ENCODE measurements at places on chromosomes 13 and 19. TPM values are rescaled to one million over a fixed set of nuclear protein-coding genes. Genes with fewer than 3 reads are reported as not detected.

- H3K27me3 ChIP-seq: peaks cover 11% of the 10 kb centered on the region
- H3K36me3 ChIP-seq: peaks cover 9% of the 10 kb centered on the region
- peak overlapping the region; percentile 83 for H3K4me3 ChIP-seq
- no peak for DNase-seq
- no peaks in the 10 kb centered on the region for H3K4me1 ChIP-seq
Observed at GRCh38 chr19:461721-462551, 1.1 kb upstream of the SHC2 start.

DNA sequence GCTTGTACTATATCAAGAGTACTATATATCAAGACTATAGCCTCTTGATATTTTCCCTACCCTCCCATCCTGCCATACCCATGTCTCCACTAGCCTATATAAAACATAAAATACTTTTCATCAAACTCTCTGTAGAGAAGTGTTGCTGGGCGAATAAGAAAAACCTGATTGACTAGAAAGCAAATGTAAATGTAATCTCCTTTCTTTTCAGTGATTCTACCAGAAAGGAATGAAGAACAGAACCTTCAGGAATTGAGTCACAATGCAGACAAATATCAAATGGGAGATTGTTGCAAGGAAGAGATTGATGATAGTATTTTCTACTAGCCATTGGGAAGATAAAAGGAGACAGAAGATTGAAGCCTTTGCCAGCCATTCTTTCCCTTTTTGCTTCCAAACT lies 89.2 kb downstream of the KCNRG start:
- H3K4me3 ChIP-seq: no peak overlapping the region
- H3K27me3 ChIP-seq: no peaks in the 10 kb centered on the region
- no peak for DNase-seq
- no peak overlapping the region for H3K27ac ChIP-seq
- no peaks in the 10 kb centered on the region for H3K36me3 ChIP-seq
- H3K4me1 ChIP-seq: no peaks in the 10 kb centered on the region

GRCh38 chr19:46890423-46891170 lies 29.8 kb downstream of the ARHGAP35 start:
- H3K36me3 ChIP-seq: no peaks in the 10 kb centered on the region
- peaks cover 2% of the 10 kb centered on the region for H3K27me3 ChIP-seq
- no peak for DNase-seq
- no peak overlapping the region for H3K4me3 ChIP-seq

DNA sequence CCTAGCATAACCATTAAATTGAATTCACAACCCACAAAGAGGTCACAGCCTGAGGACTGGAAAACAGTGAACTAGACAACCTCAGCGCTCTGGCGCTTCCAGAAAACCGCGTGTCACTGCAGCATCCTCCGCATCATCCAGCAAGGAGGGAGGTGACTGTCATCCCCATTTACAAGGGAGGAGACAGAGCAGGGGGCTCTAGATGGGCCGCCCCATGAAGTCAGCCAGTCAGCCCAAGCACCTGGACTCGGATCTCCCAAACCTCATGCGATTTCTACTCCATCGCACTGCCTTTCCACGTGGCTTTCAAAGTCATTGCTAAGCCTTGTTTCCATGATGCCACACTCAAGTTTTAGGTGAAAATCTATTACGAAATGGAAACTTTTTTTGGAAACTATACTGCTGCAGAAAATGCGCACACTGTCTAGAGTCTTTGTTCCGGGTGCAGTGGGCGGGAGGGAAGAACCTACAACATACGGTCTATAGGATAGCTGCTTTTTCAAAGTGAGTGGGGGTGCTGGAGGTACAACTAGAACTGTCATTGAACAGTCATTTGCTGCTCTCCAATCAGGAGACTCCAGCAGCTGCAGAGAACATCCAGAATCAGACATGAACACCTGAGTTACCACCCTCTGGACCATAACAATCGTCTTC lies 2.8 kb downstream of the AP3D1 start:
- peaks cover 16% of the 10 kb centered on the region for H3K4me1 ChIP-seq
- no peak overlapping the region for H3K27ac ChIP-seq
- no peak overlapping the region for H3K4me3 ChIP-seq
- peaks cover 3% of the 10 kb centered on the region for H3K36me3 ChIP-seq
- DNase-seq: no peak

DNA sequence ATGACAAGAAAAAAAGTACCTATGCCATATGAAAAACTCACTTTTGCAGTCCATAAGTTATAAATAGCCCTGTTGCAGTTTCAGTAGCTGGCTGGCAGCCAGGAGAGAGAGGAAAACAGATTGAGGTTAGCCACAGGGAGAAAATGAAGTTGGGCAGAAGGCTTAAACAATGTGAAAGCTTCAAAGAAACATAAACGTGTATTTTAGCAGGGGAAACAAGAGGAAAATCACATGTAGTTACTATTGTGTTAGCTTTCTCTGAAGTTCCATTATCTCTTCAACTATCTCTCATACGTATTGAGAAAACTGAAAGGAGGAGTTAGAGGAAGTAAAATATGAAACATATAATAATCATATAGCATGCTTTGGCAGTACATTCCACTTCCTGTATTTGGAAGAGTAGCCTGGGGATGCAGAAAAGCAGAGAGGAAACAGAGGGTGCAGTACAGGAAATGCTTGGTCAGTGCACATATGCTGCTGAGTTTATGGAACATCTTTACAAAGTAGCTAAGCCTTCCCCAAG lies 1551.1 kb downstream of the EFNB2 start:
- H3K27me3 ChIP-seq: no peaks in the 10 kb centered on the region
- no peaks in the 10 kb centered on the region for H3K36me3 ChIP-seq
- no peak overlapping the region for H3K4me3 ChIP-seq

GRCh38 chr19:16386619-16387240 lies 62.1 kb downstream of the KLF2 start:
- peaks cover 5% of the 10 kb centered on the region for H3K27me3 ChIP-seq
- H3K27ac ChIP-seq: peak overlapping the region; percentile 71
- peaks cover 43% of the 10 kb centered on the region for H3K36me3 ChIP-seq
- no peak overlapping the region for H3K4me3 ChIP-seq

DNA sequence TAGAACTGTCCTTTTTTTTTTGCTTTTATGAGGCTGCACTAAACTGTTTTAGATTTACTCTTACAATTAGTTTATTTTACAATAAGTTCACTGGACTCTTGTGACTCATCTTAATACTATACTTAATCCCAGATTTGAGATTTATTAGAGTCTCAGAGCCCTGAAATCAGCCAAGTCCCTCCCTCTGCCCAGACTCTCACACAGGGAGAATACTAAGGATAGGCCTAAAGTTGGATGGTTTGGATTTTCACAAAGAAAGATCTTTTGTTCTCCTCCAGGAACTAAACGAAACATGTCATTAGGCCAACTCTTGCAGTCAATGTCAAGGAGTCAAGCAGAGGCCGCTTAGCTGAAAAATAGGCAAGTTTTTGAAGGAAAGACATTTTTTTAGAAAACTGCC lies 42.7 kb upstream of the MIR17HG start:
- H3K27me3 ChIP-seq: no peaks in the 10 kb centered on the region
- H3K4me1 ChIP-seq: no peaks in the 10 kb centered on the region
- H3K36me3 ChIP-seq: no peaks in the 10 kb centered on the region
- H3K4me3 ChIP-seq: no peak overlapping the region
- no peak for DNase-seq

DNA sequence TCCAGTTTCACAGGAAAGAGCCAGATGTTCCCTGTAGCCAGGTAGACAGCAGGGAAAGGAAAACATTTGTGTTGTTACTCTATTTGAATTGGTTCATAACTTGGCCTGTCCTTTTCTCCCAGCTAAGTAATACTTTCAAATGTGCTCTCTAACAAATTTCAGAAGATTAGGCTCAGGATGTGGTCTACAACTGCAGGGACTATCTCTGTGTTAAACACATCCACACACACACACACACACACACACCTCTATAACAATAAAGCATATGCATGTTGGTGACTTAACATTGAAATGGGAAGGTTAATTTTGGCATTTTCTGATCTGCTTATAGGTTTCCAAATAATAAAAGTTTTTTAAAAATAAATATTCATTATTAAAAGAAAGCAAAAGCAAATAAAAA lies 316.0 kb upstream of the ARGLU1 start:
- no peaks in the 10 kb centered on the region for H3K36me3 ChIP-seq
- H3K27ac ChIP-seq: no peak overlapping the region
- peaks cover 14% of the 10 kb centered on the region for H3K4me1 ChIP-seq
- peaks cover 2% of the 10 kb centered on the region for H3K27me3 ChIP-seq
- DNase-seq: no peak

The ZNF749 gene
- 20.3 TPM for total RNA-seq

GRCh38 chr19:45474606-45475521 lies 7.1 kb downstream of the FOSB start:
- peak overlapping the region; percentile 44 for H3K27ac ChIP-seq
- H3K27me3 ChIP-seq: peaks cover 56% of the 10 kb centered on the region
- peak overlapping the region; percentile 48 for H3K4me3 ChIP-seq
- peaks cover 38% of the 10 kb centered on the region for H3K4me1 ChIP-seq
- peaks cover 17% of the 10 kb centered on the region for H3K36me3 ChIP-seq
- DNase-seq: no peak

DNA sequence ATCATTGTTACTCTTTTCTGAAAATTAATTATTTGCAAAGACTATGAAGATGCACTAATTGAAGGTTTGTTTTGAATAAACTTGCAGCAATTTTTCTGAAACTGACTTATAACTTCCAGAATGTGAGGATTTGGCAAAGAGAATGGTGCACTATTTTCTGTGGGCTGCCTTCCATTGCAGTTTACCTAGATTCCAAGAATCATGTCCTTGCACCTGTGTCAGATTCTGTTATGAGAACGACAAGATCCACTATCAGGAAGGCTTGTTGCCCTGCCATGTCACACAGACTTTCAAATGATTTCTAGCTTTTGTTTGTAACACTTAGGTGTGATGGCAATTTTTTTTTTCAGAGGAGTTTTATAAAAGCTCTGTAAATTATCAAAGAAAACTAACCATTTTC lies 5.6 kb upstream of the SLAIN1 start:
- H3K36me3 ChIP-seq: no peaks in the 10 kb centered on the region
- H3K4me3 ChIP-seq: no peak overlapping the region
- no peaks in the 10 kb centered on the region for H3K4me1 ChIP-seq

DNA sequence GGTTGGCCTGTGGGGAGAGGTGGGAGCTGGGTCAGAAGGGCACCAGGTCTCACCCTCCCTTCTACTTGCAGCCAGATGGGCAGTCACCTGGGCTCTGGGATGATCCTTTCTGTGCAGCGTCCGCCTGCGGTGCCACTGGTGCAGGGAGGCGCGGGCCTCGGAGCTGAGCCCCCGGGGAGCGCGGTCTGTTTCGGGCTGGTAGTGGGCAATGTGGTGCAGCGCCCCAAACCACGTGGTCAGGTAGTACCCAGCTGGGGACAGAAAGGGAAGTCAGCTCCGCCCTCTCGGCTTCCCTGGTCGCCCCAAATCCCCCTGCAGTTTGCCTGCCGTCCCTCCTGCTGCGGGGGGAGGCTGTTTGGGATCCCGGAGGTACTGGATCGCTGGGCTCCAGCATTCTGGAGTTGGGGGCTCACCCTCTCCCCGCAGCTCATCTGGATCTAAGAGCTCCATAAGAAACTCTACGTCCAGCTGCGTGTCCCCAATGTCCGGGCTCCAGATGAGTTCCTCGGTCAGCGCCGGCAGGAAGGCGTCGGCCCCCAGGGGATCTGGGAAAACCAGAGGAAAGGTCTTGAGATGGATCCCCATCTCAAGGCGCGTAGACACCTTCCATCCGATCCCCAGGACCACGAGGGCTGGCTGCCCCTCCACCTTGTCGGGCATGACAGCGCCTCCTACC lies 8.8 kb downstream of the RINL start:
- no peaks in the 10 kb centered on the region for H3K27me3 ChIP-seq
- peaks cover 4% of the 10 kb centered on the region for H3K36me3 ChIP-seq
- peak overlapping the region; percentile 37 for H3K4me3 ChIP-seq
- peaks cover 7% of the 10 kb centered on the region for H3K4me1 ChIP-seq
- no peak overlapping the region for H3K27ac ChIP-seq
